Fibroblast of upper back skin (primary cell): ENCODE measurements at places on chromosomes 12 and 14.

GRCh38 chr14:21081521-21082142 lies 11.5 kb downstream of the ARHGEF40 start:
- DNase-seq = no peak

DNA sequence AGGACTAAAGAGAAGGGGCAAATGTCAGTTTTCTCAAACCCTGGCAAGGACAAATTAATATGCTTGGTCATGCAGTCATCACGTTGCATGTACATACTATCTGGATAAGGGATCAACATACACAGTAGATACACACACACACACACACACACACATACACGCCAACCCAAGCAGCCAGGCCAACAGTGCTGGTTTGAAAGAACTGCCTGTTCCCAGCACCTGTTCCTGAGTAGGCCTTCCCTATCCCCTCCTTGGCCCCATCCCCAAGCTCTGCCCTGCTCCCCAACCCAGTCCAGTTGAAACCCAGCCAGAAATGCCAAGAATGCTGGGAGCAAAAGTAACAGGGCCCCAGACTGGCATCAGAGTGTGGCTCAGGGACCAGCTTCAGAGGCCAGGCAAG lies 4.4 kb downstream of the ITGA7 start:
- no peak for DNase-seq

DNA sequence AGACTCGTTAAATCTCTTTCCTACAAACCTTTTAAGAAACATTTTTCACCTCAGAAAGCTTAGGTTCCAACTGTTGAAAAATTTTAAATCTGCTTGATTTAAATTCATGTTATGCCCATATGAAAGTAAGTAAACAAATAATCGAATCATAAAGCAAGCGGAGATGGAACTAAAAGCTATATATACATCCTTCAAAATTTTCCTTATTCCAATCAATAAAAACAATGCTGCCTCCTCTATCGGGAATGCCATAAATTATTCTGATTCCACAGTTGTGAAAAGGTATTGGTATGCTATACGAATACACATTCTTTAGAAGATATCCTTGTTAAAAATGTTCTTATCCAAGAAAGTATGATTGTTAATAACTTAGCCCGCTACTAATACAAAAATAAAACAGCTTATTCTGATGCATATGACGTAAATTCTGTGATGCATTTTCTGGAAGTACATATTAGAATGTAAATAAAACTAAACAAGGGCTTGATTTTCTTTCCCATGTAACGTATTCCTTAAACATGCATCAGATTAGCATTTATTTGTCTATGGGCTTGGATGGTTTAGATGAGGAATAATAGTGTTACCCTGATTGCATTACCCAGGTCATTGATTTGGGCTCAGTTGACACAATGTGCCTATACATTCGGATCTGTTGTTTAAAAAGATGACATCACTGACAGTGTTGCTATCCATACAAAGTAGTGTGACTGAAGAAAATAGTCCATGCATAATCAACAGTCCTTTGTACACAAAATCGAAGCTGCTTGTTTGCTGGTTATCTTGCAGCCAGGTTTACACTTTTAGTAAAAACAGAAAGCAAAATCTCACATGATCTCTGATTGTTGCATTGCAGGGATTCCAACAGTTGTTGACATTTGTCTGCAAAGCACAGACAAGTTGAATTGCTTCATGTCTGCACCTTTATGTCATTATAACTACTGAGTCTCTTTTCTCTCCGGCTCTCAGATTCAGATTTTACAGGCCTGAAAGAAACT lies 656 bp upstream of the DTD2 start:
- no peak for DNase-seq

DNA sequence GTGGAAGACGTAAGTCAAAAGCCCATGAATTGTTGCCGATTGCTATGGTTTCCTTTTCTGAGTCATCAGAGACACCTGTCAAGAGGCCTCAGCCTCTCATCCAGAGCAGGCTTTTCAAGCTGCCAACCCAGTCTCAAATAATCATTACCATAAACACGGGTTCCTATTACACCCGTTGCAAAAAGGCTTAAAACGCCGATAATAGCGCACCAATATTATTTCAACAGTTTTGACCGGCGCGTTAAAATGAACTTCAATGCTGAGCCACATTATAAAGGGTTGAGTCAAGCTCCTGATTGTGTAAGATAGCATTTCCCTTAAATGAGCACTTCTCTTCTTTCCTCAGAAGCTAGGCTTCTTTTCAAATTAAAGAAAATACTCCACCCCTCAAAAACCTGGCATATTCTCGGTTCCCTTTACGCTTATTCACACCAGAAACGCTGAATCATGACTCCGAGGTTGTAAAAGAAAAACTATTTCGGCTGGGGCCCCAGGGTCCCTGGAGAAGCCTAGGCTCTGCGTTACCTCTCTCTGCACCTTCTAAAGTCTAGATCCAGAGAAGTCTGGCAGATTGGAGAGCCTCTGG lies 1.4 kb downstream of the TMTC1 start:
- peak; percentile 50 for DNase-seq

DNA sequence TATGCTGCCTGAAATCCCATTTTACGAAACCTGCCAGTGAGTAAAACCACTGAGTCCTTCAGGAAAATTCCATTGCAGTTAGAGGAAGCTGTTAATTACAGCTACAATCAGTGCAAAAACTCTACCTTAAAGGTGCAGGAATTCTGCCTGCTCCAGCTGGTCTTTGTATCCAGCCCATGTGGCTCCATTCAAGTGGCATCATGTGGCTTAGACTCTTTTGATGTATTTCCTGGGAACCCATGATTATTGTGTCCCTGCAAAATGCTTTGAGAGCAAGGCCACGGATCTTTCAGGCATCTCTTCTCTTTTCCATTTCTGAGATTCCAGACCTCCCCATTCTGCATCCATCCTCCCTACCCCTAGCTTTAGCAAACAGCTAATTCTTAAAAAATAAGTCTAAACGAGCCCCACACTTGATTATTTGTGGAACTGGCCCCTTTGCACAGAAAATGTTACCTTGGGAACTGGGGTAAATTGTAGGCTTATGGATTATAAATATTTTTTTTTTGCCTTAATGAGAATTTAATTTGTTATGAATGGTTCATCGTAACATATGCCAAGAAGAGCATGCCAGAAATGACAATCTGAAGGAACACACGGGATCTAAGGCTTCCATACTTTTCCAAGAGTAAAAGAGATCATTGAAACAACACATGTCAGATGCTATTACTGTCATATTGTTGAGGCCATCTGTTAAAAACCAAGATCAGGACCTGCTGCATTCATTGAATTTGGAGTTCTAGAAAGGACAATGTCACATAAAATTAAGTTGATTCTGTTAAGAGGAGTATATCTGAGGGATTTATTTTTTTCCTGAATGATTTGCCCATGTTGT lies 144.6 kb downstream of the TPH2 start:
- no peak for DNase-seq

GRCh38 chr12:14332482-14332881 lies 33.0 kb upstream of the ATF7IP start:
- DNase-seq = no peak

DNA sequence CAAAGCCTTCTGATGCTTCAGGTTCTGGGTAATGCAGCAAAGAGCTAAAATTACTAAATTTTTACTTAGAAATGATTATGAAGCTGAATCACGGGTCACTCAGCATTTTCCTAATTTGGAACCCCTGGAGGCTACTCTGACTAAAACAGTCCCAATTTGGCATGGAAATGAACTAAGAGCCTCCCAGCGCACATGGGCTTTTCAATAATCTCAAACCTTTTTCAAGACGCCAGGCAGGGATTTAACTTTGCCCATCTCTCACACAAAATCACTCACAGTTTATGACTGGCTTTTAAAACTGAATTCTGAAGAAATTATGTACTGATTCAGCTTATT lies 68.3 kb downstream of the LLPH start:
- no peak for DNase-seq

- no peak for DNase-seq
Measured at GRCh38 chr12:116141110-116141832, 136.2 kb downstream of the MED13L start.

DNA sequence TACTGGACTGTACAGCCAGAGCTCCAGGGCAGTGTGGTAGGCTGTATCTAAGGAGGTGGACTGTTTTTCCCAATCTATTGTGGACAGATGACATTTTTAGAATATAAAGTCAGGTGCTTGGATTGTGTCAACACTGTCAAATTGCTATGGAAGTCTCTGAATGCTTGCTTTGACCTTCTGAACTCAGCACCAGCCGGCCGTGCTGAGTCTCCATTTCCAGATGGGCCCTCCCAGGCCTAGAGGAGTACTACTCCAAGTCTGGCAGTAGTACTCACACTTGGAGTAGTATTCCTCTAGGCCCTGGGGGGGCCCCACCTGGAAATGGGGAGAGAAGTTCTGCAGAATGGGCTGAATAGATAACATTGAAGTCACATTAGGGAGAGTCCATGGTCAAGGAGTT lies 16.2 kb upstream of the KCNK13 start:
- DNase-seq = no peak

DNA sequence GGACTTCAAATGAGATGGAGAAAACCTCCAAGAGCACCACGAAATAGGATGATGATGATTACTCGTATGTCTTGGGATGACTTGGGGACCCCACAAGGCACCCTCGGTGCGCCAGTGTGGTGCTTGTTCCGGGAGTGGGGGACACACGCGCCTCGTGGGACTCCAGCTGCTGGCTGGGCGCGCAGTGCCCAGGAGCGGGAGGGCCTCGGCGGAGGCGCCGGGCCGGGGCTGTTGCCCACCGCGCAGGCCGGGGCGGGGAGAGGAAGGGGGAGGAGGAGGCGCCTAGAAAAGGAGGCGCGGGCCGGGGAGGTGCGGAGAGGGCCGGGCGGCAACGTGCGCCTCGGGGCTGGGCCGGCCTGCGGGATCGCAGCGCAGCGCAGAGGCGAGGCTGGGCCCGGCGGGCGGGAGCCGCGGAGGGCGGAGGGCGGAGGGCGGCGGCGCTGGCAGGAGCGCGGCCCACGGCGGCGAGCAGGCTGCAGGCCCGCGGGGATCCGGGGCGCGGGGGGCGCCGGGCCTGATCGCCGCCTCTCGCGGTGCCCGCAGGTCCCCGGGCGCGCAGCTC lies at the start of gene RFLNA:
Gene RFLNA (plus strand): TSS at position 314 of the 562 bp plus-strand sequence. CDS start 337 bp downstream, outside the sequence.
- no peak for DNase-seq

DNA sequence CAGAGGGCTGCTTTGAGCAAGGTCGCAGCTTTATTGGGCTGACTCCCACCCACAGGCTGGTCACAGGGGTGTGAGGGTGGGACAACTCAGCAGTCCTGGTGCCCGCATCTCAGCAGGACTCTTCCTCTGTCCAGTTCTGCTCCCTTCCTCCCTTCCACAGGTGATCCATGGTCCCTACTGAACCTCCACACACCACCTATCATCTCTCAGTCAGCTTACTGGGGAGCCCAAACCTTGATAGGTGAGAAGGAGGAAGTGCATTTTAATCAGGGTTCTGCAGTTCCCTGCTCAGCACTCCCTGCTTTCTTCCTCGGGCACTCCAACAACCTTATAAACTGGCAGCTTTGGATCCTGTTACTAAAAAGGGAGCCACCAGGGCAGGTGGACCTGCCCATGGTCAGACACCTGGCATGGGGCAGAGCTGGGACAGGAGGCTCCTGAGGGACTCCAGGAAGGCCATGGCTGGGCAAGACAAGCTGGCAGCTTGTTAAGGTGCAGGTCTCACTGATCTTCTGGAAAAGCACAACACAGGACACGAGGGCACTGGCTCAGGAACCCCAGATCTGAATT lies 664.6 kb downstream of the BCL11B start:
- DNase-seq = no peak

- DNase-seq = peak; percentile 55
Measured at GRCh38 chr12:47946413-47947323, 16.7 kb upstream of the TMEM106C start.

- no peak for DNase-seq
Measured at GRCh38 chr14:92088494-92088893, 17.9 kb downstream of the ATXN3 start.

- no peak for DNase-seq
Measured at GRCh38 chr12:25041006-25041741, 92.3 kb upstream of the BCAT1 start.

GRCh38 chr12:112443916-112444315 lies 25.2 kb downstream of the PTPN11 start:
- DNase-seq = no peak

- no peak for DNase-seq
Measured at GRCh38 chr14:96285667-96286066, 29.7 kb downstream of the BDKRB1 start.

- peak; percentile 32 for DNase-seq
Measured at GRCh38 chr14:74935360-74935680, 12.3 kb upstream of the RPS6KL1 start.

GRCh38 chr14:79781882-79782281 lies 429.4 kb downstream of the DIO2 start:
- DNase-seq = peak; percentile 62

DNA sequence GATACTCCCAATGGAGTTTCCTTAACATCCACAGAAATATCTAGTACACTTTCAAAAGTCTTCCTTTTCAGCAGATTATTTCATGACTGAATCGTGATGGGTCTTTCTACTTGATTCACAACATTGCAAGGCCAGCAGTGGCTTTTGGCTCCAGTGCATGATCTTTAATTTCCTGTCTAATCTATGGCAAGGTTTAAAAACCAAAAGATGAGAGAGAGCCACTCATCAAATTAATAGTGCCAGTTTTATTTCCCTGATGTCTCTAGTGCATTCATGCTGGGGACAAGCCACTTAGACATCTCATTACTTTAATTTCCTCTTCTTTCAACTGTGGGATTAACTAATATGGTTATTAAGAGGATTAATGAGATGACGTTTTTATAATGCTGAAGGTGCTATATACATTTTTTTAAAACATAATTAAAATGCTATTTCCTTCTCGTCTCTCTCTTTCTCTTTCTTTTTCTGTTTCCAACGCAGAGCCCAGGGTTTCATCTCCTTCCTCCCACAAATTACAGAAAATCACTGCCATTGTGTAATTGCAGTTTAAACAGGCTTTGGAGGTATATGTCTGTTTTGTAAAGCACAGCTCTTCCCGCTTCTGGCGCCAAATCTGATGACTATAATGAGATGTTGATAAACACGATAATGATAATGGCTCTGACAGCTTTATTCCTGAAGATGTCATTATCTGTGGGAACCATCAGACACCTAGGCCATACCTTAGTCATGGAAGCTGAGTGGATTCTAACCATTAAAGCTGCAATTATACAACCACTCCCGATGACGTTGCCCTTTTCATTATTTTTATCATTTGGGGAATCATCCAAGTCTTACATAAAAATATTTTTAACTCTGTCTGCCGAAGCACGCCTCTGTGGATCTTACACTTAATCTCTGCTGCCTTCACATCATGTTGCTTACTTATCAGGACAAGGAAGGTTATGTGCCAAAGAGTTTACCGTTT lies 103.1 kb upstream of the PPM1H start:
- no peak for DNase-seq

- DNase-seq = peak; percentile 68
Measured at GRCh38 chr12:104669851-104670337, 213.1 kb downstream of the CHST11 start.

DNA sequence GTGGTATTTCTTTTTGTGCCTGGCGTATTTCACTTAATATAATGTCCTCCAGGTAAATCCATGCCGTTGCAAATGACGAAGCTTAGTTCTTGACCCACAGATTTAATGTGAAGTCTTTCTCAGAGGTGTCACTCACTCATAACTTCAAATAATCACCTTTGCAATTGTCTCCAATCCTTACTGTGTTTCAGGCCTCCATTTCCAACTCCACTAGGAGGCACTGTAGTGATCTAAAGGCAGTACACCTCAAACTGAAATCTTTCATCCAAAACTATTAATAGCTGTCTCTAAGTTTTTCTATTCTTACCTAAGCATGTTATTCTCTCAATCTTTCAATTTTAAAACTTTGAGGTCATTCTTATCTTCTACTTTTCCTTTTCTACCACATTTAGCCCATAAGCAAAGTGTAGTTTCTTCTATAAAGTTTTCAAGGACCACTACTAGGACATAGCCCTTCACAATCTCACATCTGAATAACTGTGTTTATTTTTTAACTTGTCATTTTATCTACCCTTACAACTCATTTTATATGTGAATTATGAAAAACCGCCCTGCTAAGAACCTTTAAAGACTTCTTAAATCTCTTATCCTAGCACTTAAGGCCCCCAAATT lies 25.5 kb upstream of the FBXO34 start:
- peak; percentile 16 for DNase-seq
